ENCODE measurements at places on chromosomes 7 and 10.

GRCh38 chr7:265998-266850 is 23.7 kb upstream of the FOXL3 start:
- no peak for DNase-seq

DNA sequence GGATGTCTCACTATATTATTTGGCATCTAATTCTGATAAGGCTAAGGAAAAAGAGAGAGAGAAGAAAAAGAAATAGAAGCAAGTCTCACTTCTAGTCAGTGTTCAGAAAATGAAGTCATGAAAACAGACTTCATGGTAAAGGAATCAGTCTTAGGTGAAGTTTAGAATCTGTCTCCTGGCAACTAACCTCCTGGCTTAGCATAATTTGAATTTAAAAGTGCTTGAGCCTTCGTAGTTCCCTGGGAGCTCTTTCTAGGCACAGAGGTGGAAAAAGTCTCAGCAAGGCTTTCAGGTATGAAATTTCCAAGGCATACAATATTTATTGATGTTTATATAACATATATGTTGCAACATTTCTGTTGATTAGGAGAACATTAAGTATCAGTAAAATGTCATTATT is 10.4 kb downstream of the CHRM2 start:
- peak; percentile 29 for DNase-seq

- DNase-seq = peak; percentile 20
Observed at GRCh38 chr10:3538656-3539531, 246.1 kb downstream of the KLF6 start.

DNA sequence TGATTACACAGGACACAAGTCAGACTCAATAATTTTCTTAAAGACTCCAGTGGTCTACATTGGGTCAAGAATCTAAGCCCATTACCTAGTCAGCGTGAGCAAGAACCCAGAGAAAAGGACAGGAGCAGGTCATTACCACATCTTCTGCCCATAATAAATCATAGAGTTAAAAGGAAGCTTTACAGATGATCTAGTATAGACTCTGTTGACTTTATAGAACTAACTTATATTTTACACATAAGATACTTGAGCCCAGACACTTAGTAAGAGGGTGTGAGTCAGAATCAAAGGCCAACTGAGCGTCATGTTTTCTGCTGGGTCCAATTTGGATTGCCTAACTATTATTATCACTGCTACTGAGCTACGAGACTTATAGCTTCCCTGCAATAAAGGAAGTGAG is 206.1 kb upstream of the NPSR1 start:
- no peak for DNase-seq

DNA sequence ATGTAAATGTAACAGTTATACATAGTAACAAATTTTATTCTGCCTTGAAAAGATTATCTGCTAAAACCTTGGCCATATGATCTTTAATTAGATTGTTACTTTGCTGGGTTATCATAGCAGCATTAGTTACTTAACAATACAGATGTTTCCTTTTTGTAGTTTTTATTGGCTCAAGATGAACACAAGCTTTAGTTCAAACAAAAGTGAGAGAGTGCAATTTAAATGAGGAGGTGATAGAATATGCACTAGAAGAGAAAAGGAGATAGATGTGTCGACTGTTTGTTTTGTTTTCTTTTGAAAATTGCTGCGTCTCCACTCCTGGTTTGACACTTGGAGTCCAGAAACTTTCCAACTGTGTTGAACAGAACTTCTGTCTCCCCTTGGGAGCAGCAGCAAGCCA is 91.4 kb upstream of the CAV2 start:
- DNase-seq = no peak

DNA sequence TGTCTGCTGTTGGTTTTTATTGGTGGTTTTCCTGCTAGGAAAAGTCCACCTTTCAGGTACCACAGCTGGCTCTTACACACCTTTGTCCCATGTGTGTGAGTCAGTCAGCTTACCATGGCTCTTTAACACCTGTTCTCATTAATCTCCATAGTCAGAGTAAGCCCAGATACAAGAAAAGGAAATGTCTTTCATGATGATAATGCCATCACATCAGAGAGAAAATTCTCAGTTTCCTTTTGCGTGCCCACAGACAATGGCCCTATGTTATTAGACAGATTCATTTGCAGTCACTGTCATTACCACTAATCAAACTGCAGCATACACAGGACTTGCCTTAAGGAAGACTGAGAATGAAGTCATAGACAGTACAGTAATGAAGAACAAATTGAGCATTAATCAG is 1583.6 kb upstream of the LRRTM3 start:
- DNase-seq = no peak

GRCh38 chr7:133602291-133602690 is 349.4 kb downstream of the EXOC4 start:
- no peak for DNase-seq

- no peak for DNase-seq
Observed at GRCh38 chr7:107103369-107103768, 58.9 kb downstream of the PRKAR2B start.

- no peak for DNase-seq
Observed at GRCh38 chr10:93872375-93873158, 21.2 kb upstream of the SLC35G1 start.

- no peak for DNase-seq
Observed at GRCh38 chr10:127148933-127149220, 47.5 kb downstream of the INSYN2A start.

GRCh38 chr10:118115701-118116100 is 69.0 kb upstream of the RAB11FIP2 start:
- no peak for DNase-seq

DNA sequence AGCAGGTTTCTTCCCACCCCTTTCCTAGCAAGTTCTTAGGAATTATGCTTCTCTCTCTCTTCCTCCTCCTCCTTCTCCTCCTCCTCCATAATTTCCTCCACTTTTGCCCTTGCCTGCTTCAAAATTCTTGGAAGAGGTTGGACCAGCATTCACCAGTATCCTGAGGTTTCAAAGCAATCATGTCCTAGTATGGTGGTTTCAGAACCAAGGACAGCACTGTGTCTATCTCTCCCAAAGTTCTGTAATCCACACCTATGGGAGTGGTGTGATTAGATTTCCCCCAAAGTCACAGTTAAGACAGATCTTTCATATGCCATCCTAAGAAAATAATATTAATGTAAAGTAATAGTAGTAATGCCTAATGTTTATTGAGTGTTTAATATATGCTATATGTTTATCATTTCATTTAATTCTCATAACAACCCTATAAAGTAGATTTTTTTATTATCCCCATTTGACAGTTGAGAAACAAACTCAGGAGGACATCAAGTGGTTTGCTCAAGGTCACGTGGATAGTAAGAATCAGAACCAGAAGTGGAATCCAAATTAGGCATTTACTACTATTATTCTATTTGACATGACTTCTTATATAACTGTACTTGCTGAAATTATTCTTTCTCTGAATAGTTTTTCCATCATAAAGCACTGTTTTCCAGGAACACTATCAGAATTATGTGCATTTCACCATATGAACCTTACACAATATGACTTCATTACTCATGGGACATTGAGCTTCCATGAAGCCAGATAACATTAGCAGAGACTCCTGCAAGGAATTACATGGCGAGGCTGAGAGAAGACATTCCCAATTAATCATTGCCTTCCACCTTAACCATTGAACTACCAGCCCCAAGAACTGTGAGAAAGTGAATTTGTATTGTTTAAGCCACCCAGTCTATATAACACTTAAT is 91.4 kb downstream of the IPMK start:
- no peak for DNase-seq

DNA sequence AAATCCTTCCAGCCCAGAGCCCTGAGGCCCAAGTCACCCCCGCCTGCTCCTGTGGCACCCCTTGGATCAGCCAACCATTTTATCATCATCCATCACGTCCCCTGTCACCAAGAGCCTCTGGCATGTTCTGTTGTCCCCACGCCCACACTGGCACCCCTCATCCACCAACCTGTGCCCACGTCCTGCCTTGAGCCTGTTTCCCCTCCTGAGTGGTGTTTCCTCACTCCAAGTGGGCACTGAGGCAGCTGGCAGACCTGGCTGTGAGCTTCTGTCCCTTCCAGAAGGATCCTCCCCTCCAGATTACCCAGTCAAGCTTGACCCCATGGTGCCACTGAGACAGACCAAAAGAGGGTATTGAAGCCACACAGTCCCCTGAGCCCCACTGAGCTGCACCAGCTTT is 71.4 kb upstream of the ANTXRL start:
- DNase-seq = no peak

DNA sequence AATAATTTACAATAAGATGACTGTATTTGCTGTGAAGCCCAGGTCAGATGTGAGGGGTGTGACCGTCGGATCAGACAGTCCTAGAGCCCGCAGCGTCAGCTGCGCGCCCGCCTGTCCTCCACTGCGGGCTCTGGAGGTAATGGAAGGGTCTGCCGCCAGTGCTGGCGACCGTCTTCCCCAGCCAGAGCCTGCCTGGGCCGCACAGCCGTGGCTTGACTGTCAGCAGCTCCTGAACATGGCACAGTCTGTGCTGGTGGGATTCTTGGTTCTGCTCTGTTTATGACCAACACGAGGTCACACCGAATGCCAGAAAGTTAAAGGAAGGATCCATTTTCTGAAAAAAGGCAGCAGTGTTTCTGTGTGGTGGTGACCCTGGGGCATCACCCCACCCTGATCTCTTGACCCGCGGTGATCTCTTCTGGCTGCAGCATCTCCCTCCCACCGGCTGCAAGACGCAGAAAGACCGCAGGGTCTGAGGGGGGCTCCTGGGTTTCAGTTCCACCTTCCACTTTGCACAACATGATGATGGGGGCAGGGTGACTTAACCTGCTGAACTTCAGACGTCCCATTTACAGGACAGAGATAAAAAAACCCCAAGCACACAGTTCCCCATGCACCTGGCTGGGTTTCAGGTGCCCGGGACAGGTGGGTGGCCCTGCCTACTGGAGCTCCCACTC is 103.7 kb downstream of the DNAJB6 start:
- no peak for DNase-seq

GRCh38 chr10:37855636-37856035 is 1.8 kb downstream of the ZNF248 start:
- no peak for DNase-seq

GRCh38 chr10:69774596-69774995 is 27.1 kb upstream of the COL13A1 start:
- no peak for DNase-seq

GRCh38 chr7:751826-752225 is 24.7 kb upstream of the PRKAR1B start:
- no peak for DNase-seq

DNA sequence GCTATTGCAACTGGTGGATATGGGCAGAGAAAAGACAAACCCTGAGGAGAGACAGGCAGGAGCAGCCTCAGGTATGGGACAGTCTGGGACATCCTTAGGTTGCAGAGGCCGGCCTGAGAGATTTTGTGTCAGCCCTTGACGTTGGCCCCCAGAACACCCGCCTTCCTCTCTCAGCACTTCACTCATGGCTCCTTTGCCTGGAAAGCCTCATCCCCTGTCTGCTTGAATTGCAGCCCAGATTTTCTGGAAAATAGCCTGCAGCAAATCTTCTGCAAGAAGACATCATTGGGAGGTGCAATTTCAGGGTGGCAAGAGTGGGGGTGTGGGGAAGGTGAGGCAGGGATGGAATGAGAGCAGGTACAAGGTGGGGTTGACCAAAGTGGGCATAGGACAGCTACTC is 2.2 kb upstream of the FRMD4A start:
- no peak for DNase-seq

GRCh38 chr7:158124671-158125079 is 462.9 kb downstream of the PTPRN2 start:
- DNase-seq = no peak

- no peak for DNase-seq
Observed at GRCh38 chr10:49628599-49628998, 14.8 kb downstream of the CHAT start.

DNA sequence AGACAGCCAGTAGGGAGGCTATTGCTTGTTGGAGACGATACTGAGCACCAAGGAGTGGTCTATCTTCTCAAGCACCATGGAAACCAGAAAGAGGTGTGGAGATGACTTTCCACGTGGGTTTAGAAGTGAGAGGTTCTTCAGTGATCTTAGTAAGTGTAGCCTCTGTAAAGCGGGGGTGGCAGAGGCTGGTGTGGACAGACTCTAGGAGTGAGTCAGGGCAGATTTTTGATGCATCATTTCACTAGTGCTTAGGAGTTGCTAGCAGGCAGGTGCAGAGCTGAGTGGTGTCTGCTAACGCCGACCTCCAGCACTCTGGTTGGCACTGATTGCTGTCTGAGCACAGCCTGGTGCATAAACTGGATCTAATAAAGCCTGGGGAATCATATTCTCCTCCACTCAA is 78.4 kb upstream of the ADO start:
- no peak for DNase-seq

DNA sequence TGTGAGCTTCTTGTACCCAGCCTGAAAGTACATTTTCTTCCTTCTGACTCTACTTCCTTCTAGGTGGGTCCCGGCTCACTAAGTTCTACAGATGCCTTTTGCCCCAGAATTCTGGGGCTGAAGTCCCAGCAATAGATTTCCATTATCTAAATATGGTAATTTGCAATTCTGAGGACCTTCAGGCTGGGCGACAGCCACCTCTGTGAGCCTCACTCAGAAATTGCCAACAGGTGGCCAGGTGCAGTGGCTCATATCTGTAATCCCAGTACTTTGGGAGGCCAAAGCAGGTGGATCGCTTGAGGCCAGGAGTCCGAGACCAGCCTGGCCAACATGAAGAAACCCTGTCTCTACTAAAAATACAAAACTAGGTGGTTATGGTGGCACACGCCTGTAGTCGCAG is 23.7 kb downstream of the CREM start:
- DNase-seq = no peak
